ENCODE measurements at places on chromosomes 3 and 15.

- no peak for DNase-seq
These were observed 28.0 kb upstream of the VGLL4 start for GRCh38 chr3:11671648-11672100.

DNA sequence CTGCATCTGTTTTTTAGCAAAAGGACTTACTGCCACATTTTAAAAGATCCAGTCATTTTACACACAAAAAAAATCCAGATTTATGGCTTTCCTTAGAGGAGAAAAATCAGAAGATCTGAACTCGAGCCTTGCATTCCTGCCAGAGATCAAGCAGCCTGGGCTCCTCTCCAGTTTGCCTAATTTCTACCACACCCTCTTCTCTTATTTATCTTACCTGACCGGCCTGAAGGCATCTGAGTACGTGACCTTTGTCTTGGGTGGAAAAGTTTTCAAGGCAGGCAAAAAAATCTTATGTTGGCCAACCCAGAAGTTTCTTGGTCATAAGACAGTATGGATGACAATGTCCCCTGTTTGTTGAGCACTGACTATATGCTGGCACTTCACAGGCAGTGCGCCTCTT is 60.3 kb downstream of the CHRD start:
- DNase-seq, result no peak

DNA sequence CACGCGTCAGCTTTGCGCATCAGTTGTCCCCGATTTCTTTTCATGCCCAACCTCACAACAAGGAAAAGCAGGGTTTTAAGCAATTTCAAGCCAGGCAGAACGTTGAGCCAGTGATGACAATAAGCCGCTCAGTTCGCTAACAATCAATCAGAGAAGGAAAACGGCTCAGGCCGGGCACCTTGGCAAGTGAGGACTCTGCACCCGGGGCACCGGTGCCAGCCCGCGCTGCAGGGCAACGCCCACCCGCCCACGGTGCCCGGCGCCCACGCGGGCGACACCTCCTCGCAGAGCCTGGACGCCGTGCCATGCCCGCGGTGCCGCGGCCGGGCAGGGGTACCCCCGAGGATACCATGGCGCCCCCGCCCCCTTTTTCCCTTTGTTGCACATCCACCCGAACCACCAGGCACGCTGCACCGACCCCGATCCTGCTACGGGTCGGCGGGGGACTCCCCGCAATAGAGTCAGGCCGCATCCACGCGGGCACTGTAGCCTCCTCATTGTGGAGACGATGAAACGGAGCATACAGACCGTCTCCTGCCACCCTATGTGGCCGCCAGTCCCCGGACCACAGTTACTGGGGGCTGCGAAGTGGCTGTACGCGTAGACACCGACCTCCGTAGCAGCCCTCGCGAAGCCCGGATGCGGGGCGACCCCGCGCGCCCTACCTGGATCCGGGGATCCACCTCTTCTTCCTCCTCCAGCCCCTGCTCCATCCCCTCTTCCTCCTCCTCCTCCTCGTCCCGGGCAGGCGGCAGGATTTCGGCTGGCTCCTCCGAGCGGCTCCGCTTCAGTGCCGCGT is 581 bp downstream of the SH3BP5 start:
- DNase-seq, result peak; percentile 25

DNA sequence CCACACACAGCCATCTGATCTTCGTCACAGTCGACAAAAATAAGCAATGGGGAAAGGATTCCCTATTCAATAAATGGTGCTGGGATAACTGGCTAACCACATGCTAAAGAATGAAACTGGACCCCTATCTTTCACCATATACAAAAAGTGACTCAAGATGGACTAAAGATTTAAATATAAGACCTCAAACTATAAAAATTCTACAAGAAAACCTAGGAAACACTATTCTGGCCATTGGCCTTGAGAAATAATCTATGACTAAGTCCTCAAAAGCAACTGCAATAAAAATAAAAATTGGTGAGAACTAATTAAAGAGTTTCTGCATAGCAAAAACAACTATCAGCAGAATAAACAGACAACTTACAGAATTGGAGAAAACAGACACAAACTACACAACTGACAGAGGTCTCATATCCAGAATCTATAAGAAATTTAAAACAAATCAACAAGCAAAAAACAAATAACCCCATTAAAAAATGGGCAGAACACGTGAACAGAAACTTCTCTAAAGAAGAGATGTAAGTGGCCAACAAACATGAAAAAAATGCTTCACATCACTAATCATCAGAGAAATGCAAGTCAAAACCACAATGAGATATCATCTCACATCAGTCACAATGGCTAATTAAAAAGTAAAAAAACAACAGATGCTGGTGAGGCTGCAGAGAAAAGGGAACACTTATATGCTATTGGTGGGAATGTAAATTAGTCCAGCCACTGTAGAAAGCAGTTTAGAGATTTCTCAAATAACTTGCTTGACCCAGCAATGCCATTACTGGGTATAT is 104.0 kb downstream of the NR1I2 start:
- no peak for DNase-seq

GRCh38 chr3:21417991-21418390 is 333.0 kb downstream of the ZNF385D start:
- no peak for DNase-seq

DNA sequence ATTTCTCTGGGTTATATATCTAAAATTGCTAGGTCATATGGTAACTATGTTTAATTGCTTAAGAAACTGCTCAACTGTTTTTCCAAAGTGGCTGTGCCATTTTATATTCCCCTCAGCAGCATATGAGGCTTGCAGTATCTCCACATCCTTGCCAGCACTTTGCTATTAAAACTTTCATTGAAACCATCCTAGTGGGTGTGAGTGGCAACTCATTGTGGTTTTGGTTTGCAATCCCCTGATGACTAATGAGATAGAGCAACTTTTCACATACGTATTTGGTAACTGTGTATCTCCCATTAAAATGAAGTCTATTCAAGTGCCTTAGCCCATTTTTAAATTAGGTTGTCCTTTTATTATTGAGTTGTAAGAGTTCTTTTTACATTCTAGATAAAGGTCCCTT is 17.3 kb downstream of the KPNA1 start:
- DNase-seq, result no peak

DNA sequence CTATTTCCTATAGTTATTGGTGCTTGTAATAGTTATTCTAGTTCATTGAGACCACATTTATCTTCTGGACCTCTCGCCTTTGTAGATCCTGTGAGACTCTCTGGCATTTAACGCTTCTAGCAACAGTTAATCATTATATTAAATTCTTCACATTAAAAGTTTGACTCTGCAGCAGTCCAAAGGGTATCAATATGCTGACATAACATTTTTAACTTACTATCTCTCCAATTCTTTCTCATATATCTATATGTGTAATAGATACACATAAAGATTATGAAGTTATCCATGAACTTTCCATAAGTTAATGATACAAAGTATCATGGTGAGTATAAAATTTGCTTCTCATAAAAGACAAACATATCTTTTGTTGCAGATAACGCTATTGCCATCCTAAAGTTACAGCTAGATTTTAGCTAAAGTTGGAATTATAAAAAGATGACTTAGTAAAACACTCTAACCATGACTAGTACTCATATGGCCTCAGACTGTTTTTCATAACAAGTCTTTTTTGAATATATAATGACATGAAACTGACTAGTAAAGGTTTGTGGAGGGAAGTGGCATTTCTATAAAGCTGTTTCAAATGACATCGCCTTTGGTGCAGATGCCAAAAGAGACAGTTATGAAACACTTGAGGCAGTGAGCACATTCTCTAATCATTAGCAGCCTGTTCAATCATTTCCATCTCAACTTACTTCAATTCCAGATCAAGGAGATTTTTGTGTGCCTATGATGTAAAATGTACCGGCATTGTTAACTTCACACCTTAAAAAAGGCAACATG is 379.3 kb upstream of the CBLB start:
- DNase-seq, result no peak

DNA sequence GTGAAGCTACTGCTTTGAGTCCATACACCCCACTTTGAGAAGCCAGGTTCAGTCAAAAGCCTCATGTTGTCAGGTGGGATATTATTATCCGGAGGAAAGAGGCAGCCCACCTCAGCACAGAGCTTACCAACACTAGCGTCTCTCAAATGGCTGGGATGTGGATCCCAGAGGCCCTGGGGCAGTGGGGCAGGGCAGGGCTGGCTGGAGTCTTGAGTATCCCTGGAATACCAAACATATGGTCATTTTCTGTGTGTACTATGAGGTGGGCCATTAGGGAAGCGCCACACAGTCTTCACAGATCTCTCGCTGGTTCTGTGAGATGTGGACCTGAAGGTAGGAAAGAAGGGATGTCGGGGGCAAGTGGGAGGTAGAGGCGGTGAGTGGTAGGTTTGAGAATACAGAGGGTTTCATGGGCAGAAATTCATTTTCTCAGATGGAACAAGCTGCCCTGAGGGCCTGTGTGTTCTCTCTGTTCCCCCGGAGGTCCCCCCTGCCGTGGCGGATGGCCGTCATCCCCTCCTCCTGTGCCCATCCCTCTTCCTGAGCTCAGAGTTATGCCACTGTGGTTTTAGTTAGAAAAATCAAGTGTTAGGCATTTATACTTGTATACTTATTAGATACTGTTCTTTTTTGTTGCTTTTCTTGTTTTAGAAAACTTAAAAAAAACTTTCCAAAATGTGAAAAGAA is 66.4 kb downstream of the USP13 start:
- DNase-seq, result no peak

DNA sequence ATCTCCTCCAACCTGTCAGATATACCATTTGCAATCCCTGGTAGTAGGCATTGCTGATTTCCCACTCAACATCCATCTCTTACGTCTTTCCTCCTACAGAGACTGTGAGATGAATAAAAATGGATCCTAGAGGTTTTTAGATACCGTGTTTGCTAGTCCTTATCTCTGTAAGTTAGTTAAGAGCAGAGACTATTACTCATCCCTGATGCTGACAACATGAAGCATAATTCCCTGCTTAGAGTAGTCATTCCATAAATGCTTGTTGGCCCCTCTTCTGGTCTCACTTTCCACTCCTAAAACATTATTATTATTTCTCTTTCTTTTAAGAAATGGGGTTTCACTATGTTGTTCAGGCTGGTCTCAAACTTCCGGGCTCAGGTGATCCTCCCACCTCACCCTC is 136.2 kb downstream of the RTP4 start:
- DNase-seq, result no peak

- DNase-seq, result no peak
These were observed 163.7 kb downstream of the MEIS2 start for GRCh38 chr15:36936613-36937012.

All from HEK293T (cell line).